HFF-Myc (cell line): ENCODE measurements at places on chromosomes 12 and 14.

GRCh38 chr12:132873724-132874123 is 13.7 kb downstream of the CHFR start:
- DNase-seq = no peak

DNA sequence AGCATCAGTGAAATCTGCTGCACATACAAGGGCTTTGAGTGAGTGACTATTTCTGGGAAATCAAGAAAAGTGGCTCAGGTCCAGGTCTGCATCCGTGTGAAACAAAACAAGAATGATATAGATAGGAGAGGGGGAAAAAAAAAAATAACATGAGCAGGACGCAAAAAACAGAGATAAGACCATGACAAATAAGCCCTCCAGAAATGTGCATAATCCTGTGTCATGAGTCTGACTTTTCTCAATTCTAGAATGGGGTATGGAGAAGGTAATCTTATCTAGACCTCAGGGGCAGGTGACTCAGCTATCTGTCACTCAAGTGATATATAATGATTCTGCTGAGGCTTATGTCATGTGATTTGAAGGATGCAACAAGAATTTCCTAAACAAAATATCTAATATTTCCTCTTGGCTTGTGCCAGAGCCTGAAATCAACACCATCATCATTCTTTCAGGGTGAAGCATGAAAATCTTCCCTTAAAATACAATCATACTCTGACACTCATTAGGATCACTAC is 250.0 kb downstream of the PHLDA1 start:
- DNase-seq = no peak

- DNase-seq = no peak
These were observed 43.3 kb upstream of the RASSF3 start for GRCh38 chr12:64566831-64567517.

DNA sequence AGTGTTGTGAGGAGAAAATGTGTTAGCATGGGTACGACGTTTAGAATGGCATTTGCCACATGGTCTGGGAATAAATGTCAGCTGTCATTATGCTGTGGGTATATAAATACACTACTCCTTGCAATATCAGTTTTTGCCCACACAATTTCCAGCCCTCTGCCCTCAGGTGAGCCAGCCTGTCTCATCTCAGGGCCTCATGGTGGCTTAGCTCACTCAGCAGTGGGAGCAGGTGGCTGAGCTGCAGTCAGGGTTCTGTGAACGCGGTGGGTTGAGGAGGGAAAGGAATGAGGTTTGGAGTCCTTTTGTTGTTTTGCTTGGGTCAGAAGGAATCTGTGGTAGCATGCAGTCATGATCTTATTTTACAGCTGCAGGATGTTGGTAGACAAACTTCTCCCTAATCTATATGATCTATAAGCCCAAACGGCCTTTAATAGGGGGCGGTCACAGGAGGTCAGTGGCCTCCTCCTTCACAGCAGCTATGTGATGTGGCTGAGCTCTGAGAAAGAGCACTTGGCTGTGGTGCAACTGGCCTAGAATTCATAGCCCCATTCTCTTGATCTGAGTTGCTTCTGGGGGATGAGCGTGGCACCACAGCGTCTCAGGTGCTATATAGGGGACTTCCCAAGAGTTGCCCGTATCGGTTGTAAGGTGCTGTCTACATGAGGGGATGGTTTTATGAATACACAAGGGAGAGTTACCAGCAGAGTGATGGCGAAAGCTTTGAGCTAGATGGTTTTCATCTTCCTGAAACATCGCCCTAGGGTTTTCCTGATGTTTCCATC is 27.8 kb upstream of the KCNA5 start:
- DNase-seq = no peak

DNA sequence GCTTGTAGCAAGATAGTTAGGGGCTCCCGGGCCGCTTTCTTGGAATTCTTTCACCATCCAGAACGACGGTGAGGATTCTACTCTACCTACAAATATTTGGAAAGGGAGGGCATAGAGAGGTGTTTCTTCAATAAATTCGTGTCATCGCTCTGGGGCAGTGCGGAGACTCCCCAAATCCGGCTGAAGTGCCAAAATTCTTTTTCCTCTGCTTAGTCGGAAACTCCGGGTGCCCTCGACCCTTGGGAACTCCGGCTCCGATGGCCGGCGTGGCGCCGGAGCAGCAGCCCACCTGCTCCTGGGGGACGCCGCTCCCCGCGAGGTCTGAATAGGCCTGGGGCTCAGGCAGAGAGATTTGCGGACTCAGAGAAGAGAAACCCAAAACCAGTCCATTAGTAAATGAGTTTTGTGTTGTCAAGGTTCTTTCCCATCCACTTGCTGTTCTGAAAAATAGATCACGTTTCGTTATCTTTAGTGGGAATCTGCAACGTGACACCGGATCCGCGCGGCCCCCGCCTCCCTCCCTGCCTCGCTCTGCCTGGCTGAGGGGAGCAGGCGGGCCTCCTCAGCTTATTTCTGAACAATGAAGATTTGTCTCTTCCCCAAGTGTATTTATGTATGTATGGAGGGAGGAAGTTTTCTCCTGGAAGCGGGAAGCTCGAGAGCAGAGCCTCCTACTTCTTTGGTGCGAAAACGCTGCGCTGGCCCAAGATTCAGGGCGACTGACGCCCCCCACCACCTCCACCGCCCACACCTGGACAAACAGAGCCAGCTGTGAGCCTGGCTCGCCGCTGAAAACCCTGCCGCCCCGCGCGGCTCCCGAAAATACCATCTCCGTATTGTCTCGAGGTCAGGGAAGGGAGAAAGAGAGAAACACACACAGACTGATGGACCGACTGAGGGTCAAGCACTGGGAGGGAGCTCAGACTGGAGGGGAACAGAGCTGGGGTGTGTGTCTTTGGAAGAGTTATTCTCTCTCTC is 3.7 kb upstream of the SIX1 start:
- no peak for DNase-seq

DNA sequence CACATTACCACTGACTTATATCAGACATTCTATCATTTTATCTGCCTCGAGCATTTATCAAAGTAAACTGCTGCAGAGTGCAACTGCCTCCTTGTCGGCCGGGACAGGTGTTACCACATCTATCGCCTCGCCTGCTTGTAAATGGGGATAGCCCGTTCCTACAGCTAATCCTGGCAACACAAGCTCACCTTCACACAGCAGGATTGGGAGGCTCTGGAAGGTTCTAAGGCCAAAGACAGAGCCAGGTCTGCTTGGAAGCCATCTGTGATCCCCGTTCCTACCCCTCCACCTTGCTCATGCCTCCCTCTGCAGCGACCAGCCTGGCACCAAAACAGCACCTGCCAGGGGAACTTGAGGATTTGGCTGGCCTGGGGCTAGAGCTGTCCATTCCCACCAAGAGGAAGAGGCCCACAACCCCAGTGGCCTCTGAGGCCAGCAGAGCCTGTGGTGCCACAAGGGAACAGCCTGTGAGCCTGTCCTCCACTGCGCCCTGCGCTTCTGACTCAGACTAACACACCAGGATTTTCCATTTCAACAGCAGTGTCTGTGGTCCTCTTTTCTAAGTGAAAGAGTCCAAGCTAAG is 114.8 kb upstream of the DIO3 start:
- no peak for DNase-seq

DNA sequence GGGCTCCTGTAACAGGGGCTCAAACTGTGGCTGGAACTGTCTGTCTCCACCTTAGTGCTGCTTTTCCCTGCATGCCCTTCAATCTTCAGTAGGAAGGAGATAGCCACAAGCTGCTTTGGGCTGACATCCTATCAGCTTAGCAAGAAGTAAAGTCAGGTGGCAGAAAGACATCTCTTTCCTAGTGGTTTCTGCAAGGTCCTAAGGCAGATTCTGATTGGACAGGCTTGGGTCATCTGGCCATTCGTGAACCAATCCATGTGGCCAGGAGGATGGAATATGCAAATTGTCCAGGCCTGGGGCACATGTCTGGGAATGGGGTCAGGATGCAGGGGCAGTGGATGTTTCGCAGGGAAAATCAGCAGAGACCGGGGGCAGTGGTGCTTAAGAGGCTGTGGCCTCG is 5.2 kb downstream of the RITA1 start:
- DNase-seq = no peak

DNA sequence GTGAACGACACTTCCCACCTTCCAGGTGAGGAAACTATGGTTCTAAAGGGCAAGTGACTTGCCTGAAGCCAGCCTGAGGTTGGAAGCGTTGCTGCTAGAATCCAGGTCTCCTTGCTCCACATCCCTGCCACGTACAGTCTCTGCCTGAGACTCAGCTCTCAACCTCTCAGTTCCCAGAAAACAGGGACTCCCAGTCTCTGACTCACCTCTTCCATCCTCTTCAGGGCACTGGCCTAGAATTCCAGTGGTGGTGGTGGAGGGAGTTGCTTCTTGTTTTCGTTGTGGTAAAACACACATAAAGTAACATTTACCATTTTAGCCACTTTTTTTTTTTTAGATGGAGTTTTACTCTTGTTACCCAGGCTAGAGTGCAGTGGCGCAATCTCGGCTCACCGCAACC is 7.3 kb downstream of the GPR68 start:
- no peak for DNase-seq

DNA sequence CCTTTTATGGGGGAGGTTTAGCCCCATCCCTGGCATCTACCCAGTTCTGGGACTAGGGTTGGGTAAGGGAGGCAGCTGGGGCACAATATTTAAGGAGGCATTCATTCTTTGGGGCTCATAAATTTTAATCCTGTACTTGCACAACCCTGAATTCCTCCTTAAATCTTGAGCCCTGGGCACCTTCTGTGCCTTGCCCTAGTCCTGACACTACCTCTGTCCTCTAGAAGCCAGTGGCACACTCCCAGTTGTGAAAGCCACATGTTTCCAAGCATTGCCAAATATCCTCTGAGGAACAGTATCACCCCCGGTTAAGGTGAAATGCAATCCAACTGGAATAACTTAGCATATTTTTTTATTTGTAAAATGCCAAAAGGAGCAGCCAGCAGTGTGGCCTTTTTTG is 36.6 kb downstream of the SLC16A7 start:
- no peak for DNase-seq

DNA sequence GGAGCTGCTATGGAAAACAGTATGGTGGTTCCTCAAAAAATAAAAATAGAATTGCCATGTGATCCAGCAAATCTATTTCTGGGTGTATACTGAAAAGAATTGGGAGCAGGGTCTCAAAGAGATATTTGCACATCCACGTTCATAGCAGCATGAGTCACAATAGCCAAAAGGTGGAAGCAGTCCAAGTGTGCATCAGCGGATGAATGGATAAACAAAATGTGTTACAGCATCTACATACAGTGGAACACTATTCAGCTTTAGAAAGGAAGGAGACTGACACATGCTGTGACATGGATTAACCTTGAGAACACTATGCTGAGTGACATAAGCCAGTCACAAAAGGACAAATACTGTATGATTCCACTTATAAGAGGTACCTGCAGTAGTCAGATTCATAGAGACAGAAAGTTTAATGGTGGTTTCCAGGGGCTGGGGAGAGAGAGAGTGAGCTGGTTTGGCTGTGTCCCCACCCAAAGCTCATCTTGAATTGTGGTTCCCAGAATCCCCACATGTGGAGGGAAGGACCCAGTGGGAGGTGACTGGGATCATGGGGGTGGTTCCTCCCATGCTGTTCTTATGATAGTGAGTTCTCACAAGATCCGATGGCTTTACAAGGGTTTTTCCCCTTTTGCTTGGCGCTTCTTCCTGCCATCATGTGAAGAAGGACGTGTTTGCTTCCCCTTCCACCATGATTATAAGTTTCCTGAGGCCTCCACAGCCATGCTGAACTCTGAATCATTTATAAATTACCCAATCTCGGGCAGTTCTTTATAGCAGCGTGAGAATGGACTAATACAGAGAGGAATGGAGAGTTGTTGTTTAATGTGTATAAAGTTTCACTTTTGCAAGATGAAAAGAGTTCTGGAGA is 17.6 kb upstream of the TBC1D30 start:
- DNase-seq = peak; percentile 47

DNA sequence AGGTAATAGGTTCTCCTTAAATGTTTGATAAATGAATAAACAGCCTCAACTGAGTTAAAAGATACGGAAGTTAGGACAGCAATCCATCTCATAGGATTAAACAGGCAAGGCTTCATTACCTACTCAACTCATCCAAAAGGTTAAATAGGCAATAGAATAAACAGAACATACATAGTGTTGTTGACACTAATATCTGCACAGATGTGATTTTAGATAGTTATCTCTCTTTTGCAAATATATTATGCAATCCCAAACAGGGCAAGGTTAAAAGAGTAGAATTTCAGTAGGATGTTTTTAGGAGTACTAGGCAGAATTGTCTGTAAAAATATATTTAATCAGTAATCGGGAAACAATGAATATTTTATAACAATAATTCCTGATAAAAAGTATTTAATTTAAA is 276.3 kb downstream of the CPNE8 start:
- DNase-seq = no peak

- DNase-seq = no peak
These were observed 344 bp downstream of the LPAR5 start for GRCh38 chr12:6635375-6635855.

- DNase-seq = no peak
These were observed 108.1 kb downstream of the DENND5B start for GRCh38 chr12:31482816-31483215.

- DNase-seq = no peak
These were observed 112.0 kb upstream of the CLEC14A start for GRCh38 chr14:38367922-38368321.

- no peak for DNase-seq
These were observed 56.8 kb downstream of the SSH1 start for GRCh38 chr12:108800591-108800990.

DNA sequence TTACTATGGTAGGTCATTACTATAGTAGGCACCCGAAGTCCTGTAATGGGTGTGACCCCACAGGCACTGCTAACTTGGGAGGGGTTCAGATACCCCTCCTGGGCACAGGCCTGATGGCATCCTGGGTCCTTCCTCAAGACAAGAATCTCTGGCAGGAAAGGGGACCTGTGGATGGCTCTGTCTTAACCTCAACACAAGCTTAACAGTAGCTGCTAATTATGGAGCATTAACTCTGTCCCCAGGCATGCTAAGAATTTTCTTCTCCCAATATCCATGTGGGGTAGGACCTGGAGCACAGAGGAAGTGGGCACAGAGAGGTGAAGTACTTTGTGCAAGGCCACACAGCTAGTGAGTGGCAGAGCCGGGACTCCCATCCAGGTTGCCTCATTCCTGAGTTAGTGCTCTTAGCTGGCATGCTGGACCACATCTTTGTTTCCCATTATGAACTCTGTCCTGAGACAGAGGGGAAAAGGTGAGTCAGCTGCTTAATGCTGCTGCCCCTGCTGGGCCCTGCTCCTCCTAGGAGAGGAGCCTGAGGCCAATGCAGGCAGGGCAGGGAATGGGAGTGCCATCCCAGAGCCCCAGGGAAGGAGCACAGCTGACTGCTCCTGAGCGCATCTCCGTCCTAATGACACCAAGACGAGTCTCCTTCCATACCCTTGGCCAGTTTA is 32.1 kb downstream of the GALNT16 start:
- DNase-seq = no peak

- no peak for DNase-seq
These were observed 336.9 kb downstream of the SNAPC1 start for GRCh38 chr14:62099091-62099490.

DNA sequence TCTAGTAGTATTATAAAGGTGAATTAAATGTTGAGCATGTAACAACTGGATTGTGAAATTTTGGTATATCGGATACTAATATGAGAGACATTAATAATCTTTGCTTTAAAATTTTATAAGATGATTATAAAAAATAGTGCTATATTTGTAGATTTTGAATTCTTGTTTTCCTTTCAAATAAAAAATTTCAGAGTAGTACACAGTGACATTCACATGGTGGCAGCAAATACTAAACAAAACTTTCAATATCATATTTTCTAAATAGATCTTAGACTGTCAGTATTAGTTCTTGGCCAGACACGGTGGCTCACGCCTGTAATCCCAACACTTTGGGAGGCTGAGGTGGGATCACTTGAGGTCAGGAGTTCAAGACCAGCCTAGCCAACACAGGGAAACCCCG is 166.0 kb downstream of the NAV3 start:
- no peak for DNase-seq

GRCh38 chr12:80033448-80033847 is 65.9 kb upstream of the OTOGL start:
- no peak for DNase-seq
